ENCODE measurements at places on chromosomes 7 and 10.

DNA sequence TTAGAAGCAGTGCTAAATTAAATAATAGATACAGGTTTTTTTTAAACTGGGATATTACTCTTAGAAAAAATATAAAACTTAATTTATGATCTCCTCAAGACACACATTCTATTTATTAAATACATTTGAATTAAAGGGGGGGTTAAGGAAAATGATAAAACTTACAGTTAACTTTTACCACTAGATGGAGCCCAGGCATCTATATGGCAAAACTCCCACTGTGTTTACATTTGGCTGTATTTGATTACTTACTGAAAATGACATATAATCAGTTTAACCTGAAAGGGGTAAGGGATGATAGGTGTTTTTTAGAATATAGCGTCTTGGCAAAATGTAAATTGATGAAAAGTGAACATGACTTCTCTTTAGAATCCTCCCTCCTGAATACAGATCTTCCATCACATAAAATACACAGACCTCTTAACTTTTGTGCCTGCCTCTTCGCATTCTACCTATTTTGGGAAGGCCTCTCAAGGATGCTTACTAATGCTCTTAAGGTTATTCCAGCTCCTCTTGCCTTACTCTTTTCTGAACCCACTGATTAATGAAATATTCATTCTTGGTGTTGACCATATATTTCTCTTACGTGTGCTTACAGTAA lies 235.7 kb downstream of the AGMO start:
- no peak for DNase-seq

DNA sequence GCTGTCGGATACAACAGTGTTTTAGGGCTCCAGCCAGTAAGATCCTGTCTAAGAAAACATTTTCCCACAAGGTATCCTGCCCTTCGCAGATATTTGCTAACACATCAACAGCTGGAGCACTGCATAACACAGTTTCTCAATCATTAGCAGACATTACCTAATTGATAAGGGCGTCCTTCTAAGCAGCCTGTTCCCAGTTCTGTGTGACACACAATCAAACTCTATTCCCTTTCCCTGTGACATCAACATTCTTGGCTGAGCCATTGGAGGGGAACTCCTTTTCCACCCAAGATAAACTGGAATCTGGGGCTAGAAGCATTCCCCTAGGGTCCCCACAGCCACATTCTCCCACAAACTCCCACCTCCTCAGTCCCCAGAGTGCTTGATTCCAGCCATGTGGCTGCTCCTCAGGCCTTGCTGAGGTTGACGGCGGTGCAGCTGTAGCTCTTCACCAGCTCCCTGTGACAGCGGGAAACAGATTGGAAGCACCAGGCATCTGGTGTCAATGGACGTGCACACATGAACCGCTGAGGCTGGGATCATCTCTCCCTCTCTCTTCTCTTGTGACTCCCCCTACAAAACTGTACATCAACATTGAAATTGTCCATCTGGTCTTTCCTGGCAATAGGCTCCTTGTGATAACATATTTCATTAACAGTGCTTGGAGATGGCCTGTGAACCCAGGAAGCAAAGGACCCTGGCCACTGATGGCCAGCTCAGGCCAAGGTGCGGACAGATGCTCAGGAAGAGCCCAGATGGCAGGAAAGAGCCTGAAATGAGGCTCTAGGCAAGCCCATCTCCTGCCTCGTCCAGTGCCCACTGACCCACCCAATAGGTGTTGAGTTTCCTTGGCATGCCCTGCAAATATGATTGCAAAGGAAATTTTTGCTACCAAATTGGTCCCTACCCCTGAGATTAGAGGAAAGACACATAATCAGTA lies 131.1 kb upstream of the TBX20 start:
- peak; percentile 82 for DNase-seq

DNA sequence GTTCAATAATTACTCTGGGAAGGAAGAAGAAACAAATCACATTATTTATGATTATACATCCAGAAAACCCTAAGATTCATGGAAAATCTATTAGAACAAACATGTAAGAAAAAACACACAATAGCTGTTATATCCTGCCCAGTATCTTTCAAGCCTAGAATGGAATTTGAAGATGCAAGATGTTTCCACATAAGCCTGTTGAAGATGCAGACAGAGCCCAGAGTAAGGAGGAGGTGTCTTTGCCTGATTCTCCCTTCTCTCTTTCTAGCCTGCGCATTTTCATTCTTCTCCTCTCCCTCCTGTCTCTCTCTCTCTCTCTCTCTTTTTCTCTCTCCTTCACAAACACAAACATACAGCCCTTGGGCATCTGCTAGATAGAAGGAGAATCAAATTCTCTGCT lies 170.1 kb upstream of the INHBA start:
- no peak for DNase-seq

- no peak for DNase-seq
Measured at GRCh38 chr10:96596422-96597407, 9.9 kb upstream of the TM9SF3 start.

GRCh38 chr7:13016036-13016581 lies 328.7 kb downstream of the ARL4A start:
- no peak for DNase-seq

DNA sequence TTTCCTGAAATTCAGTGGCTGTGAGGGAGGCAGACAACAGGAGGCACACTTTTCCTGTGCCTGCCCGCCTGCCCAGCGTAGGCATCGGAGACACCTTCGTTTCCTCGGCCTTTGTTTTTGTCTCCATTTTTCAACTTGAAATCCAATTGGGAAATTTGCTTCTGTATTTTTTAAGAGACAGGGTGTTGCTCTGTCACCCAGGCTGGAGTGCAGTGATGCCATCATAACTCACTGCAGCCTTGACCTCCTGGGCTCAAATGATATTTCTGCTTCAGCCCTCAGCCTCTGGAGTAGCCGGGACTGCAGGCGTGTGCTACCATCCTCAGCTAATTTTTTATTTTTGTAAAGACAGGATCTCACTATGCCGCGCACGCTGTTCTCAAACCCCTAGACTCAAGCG lies 116.8 kb downstream of the CYTH3 start:
- DNase-seq, result no peak

GRCh38 chr10:113060201-113061053 lies 110.4 kb downstream of the TCF7L2 start:
- DNase-seq, result peak; percentile 78

All from left ventricle myocardium inferior (tissue), 1 donor.